NCI-H510A treated with DMSO at 0.1 percent for 48 hours (cell line): ENCODE measurements at places on chromosomes 11 and 22.

GRCh38 chr11:46050003-46050461 lies 71.2 kb downstream of the PHF21A start:
- no peak for DNase-seq

- no peak for DNase-seq
Measured at GRCh38 chr11:74905326-74905725, 43.6 kb downstream of the XRRA1 start.

GRCh38 chr22:44677871-44678555 lies 24.0 kb upstream of the PRR5 start:
- DNase-seq, result no peak

DNA sequence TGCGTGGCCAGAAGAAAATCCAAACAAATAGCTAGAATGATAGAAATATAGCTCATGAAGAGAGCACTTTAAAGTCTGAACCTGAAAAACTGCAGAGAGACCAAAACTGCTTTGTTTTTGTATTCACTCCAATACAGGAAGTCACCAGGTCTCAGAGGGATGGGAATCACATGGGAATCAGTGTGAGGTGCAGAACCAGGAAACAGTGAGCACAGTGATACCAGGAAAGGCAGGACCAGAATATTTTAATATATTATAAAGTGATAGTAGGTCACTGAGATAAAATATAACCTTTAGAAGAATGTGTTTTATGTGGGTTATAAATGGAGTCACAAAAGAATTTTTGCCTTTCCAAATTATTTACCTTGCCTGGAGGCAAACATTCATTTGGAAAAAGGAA lies 277.3 kb downstream of the CASP12 start:
- no peak for DNase-seq

DNA sequence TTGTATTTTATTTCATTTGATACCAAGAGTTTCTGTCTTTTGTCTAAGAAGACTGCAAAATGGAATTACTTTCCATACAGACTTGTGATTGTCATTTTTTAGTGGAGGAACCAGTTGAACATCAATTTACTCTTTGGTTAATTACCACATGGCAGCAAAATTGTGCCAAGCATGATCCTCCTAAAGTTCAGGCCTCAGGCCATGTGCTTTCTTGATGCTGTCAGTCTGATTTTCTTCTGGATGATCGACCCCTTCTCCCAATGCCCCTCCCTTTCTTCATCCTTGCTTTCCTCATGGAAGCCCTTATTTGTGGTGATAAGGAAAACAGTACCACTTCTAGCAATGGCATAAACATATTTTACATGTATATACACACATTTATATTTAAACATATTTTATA lies 76.2 kb downstream of the SVIP start:
- DNase-seq, result no peak

DNA sequence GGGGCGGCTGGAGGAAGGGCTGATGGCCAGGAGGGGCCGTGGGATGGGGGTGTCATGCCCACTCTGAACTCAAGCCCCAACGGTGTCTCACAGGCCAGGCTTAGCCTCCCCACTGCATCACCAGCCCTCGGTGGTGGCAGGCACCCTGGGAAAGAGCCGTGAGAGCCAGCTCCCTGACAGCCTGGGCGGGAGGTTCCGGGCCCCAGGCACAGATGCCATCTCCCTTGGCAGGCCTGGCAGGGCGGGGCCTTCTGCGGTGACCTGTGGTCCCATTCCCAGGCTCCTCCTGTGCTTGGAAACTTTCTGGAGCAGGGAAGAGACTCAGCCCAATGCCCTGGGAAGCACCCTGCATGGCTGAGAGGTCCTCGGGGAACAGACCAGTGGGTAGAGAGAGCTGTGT lies 4.8 kb downstream of the PHLDA2 start:
- DNase-seq, result no peak

DNA sequence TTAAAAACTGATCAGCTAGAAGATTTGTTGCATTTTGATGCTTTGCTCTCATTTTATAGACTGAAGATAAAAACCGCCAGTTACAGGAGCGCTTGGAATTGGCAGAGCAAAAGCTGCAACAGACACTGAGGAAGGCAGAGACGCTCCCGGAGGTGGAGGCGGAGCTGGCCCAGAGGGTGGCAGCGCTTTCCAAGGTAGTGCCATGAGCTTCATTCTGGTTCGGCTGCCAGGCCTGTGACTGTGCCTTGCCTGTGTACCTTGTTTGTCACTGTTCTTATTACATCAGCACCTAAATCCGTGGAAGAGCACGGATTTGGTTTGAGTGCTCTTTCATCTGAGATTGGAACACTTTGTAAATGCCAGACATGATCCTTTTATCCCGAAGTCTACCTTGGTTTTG lies 61.4 kb downstream of the PPFIA1 start:
- no peak for DNase-seq

DNA sequence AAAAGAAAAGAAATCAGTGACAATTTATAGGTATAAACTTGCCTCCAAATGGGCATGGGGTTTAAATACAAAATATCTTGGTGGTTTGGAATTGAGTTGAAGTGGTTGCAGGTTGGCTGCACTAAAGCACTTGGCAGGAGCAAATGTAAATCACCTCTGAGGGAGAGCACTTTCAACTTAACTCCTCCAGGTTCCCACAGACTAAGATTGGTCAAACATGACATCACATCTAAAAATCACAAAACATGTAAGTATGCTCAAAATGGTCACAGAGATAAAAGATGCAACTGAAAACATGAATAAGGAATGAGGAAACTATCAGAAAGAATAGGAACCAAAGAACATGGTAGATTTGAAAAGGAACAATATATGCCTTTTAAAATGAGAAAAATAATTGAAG lies 12.3 kb upstream of the SHANK3 start:
- DNase-seq, result no peak

DNA sequence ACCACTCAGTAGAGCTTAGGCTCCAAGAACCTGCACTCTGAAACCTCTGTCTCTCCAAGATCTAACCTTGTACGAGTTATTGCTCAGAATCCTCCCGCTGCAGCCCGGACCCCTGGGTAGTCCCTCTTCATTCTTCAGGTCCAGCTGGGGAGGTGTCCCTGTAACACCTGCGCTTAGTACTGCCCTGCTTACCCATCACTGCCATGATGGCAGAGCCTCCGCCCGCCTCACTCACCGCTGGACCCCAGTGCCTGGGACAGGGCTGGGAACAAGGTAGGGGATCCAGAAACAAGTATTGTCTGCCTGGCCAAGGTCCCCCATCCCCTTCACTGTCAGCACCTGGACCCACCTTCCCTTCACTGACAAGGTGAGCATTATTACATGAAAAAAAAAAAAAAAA lies 50.3 kb downstream of the THAP12 start:
- no peak for DNase-seq

DNA sequence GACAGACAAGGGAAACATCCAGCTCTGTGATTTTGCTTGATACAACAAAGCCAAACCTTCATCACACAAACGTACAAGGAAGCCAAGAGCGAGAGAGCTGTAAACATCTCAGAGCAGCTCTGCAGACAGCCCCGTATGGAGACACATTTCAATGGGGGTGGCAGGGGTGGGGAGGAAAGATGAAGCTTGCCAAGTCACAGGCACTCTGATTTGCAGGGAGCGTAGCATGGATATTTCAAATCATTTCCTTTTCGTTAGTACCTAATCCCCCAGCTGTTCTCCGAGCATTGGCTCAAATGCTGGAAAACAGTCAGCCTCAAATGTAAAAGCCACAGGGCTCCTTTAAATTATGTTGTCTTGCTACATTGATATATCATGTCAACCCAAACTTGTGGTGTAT lies 458.9 kb upstream of the CADM1 start:
- DNase-seq, result peak; percentile 75

- DNase-seq, result no peak
Measured at GRCh38 chr11:71164621-71165020, 87.8 kb downstream of the SHANK2 start.

- DNase-seq, result no peak
Measured at GRCh38 chr22:24428751-24429410, 1.5 kb downstream of the ADORA2A start.

DNA sequence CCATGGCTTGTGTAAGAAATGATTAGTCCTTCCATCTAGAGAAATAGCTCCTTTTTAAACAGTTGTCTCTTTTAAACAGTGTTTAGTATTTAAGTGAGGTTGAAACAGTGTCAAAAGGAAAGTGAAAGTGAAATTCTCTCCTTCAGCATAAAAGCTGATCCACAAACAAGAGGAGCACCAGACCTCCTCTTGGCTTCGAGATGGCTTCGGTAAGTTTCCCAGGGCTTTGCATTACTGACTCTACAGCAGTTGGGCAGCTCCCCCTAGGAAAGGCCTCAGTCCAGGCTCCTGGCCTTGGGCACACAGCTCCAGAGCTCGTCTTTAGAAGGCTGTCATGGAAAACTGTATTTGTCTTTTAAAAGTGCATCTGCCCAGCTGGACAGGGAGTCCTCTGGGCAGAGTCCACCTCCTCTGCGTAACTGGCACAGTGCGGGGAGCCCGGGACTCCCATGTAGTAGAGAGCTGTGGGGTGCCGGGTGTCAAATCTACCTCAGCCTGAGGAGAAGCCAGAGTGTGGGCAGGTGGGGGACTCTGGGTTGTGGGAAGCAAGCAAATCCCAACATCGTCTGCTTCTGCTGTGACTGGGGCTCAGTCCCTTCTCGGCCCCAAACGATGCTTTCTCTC lies at the start of gene PLAAT4:
Gene PLAAT4 (plus strand): TSS at position 140 of the 624 bp plus-strand sequence. CDS start 61 bp downstream, at position 201.
- DNase-seq, result no peak
